Activated naive CD8-positive, alpha-beta T cell treated with anti-CD3 and anti-CD28 coated beads, Interleukin-2, amount 10 ng/mL, durations not matched to agents 7 days and 5 days (primary cell): ENCODE measurements at places on chromosomes 1 and 21. TPM values are rescaled to one million over a fixed set of nuclear protein-coding genes. Genes with fewer than 3 reads are reported as not detected.

DNA sequence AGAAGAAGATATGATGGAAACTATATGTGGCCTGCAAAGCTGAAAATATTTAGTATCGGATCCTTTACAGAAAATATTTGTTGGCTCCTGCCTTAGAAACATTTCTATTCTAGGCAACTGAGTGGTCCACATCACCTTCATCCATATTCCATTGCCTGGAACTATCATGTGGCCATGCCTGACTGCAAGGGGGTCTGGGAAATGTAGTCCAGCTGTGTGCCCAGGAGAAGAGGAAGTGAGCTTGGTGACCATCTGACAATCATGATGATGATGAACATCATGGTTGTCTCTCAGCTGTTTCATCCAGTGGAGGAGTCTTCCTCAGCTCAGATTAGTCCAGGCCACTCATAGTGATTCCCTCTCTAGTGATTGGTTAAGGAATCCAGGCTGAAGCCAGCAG, 61.8 kb upstream of the IFNLR1 start:
- H3K27me3 ChIP-seq, result peaks cover 2% of the 10 kb centered on the region
- no peak overlapping the region for H3K4me3 ChIP-seq
- peaks cover 3% of the 10 kb centered on the region for H3K4me1 ChIP-seq

- no peak overlapping the region for H3K4me3 ChIP-seq
- peaks cover 50% of the 10 kb centered on the region for H3K36me3 ChIP-seq
- H3K27ac ChIP-seq, result no peak overlapping the region
- peaks cover 8% of the 10 kb centered on the region for H3K4me1 ChIP-seq
Observed at GRCh38 chr21:34147792-34148418, 74.5 kb downstream of the MRPS6 start.

The PAPPA2 gene
- not detected for total RNA-seq

The EFNA1 gene
- 0.25 TPM for total RNA-seq

- peaks cover 40% of the 10 kb centered on the region for H3K4me1 ChIP-seq
- peak within 1 kb of the TSS; percentile 73 for H3K27ac ChIP-seq
- H3K27me3 ChIP-seq, result peaks cover 41% of the 10 kb centered on the region
- H3K36me3 ChIP-seq, result peaks cover 17% of the 10 kb centered on the region
- peak within 1 kb of the TSS; percentile 90 for H3K4me3 ChIP-seq
Observed at GRCh38 chr21:31343680-31344480, at the start of gene TIAM1. TSS of gene TIAM1 (minus strand) at chr21:31344261. CDS start at chr21:31266972, 77,289 bp downstream.

GRCh38 chr21:36966821-36967768, 626 bp upstream of the HLCS start:
- peak overlapping the region; percentile 76 for H3K4me3 ChIP-seq
- DNase-seq, result no peak
- H3K36me3 ChIP-seq, result no peaks in the 10 kb centered on the region
- no peaks in the 10 kb centered on the region for H3K27me3 ChIP-seq
- H3K27ac ChIP-seq, result peak overlapping the region; percentile 82
